NCI-H1694 (cell line): ENCODE measurements at places on chromosomes 2 and 18.
A peak's percentile ranks its signal among the peaks of the same experiment; 100 is the strongest.

GRCh38 chr2:4947911-4948310 is 744.3 kb upstream of the SOX11 start:
- no peak for DNase-seq

DNA sequence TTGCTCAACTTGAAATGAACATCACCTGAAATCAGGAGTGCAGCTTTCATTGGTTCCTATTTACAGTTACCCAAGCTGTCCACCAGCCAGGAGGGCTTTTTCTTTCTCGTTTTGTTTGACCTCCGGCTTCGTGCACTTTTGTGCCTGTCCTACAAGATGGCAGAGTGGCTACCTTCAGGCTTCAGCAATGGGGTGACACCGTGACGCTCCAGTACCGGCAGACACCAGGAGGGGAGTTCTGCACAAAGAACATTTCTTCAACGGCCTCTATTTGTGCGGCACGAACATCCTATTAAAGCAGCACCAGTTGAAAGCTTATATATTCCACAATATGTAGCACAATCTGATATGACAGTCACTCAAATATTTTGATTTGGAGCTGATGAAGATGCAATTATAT is 18.3 kb downstream of the RNASEH1 start:
- DNase-seq: no peak

GRCh38 chr2:152542995-152543481 is 174.2 kb downstream of the PRPF40A start:
- no peak for DNase-seq

- peak; percentile 2 for DNase-seq
Observed at GRCh38 chr2:199987586-199987985, 32.2 kb downstream of the MAIP1 start.

DNA sequence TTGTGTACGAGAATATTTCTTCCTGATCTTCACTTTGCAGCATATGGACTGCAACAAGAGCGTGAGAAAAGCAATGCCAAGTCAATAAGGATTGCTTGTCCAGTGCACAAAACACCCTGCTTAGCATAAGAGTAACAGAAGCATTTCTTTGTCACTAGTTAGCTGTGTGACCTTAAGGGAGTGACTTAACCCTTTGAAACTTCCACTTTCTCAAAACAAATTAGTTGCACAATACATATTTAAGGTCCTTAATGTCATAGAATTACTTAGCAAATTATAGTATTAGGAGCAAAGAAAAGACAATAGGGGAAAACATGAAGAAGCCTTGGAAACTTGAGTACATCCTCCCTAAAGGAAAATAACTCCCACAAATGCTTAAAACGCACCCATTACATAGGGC is 230.1 kb downstream of the RNF152 start:
- DNase-seq: no peak

- no peak for DNase-seq
Observed at GRCh38 chr18:60113396-60113795, 213.6 kb downstream of the PMAIP1 start.

- DNase-seq: no peak
Observed at GRCh38 chr2:48600917-48601316, 16.7 kb upstream of the GTF2A1L start.

DNA sequence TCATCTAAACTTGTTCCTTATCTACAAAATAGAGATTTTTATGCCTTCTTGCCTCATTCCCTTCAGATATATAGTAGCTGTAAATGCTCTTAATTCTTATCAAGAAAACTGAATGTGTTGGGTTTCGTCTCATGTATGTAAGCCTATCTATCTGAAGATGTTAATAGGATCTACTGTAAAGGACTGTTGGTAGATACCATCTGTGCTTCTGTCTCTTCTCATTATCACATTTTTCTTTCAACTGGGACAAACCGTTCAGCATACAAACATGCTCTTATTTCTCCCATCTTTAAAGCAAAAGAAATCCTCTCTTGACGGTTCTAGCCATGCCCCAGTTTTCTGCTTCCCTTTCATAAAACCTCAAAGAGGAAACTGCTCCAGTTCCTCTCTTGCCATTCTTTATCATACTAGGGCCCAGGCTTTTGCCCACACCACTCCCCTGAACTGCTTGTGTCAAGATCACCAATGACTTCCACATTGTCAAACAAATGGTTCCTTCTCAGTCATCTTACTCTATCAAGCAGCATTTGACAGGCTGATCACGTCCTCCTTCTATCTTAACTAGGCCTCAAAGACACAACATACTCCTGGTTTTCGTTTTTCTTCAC is 88.7 kb downstream of the ARHGEF33 start:
- no peak for DNase-seq

- no peak for DNase-seq
Observed at GRCh38 chr2:188765522-188766470, 208.4 kb upstream of the COL3A1 start.

- no peak for DNase-seq
Observed at GRCh38 chr2:99708231-99708630, 218.4 kb upstream of the REV1 start.

GRCh38 chr2:56239437-56239836 is 55.6 kb downstream of the CCDC85A start:
- DNase-seq: no peak

DNA sequence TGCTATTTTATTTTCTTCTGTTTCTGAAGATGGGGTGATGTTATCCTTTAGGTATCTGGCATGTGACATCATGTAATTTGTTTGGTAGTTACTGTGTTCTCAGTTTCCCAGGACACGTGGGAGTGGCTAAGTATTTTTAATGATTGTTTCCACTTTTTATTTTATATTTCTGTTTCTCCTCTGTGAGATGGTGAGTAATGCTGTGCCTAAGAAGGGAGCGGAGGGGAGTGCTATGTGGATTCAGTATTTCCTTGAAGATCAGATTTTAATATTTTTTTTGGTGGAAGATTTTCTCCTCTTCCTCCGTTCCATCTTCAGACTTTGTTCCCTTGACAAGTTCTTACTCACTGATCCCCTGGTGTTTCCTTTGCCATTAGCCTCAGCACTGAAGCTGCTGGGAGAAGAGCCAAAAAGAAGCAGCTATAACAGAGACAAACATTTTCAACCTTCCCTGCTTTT is 180.0 kb upstream of the MMADHC start:
- DNase-seq: no peak

DNA sequence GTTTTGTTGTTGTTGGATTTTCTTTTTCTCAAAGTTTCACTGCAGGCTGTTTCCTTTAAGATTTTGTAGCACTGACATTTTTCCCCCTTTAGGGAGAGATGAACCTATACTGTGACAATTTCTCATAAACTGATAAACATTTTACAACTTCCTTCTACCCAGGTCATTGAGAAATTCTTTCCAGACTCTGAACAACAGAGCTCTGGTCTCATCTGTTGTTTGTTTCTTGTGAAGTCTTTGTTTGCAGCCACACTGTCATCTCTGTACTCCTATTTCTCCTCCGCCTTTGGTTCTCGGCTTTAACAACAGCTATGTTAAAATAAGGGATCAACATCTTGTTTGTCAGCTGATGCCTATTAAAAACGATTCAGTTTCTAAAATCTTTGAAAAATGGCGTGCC is 167.6 kb downstream of the VWC2L start:
- DNase-seq: no peak

- DNase-seq: no peak
Observed at GRCh38 chr18:46607926-46608325, 49.1 kb downstream of the LOXHD1 start.

- DNase-seq: peak; percentile 59
Observed at GRCh38 chr18:21955757-21956652, 213.4 kb upstream of the GATA6 start.

DNA sequence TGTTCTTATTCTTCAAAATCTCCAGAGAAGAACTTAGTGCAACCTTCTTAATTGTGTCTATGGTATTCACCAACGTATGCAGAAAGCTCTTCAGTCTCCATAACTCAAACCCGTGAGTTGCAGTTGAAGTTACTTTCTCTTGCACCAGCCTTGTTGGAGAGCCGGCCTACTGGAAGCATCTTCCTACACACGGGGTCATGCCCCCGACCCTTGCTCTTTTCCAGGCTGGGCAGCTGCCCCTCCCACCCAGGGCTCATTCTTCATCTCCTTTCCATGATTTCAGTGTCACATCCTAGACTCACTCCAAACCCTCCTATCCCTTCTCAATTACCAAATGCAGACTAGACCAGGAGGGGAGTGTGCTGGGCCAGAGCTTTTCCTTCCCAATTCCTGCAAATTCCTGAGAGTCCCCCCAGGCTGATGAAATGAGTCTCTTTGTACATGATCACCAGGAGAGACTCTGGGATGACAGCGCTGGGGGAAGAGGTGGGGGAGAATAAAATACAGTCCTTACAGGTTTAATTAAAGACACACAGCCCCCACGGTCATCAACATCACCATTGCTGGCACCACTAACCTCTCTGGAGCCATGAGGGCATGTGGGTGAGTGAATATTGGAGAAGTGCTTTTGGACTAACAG is 75.3 kb downstream of the COLEC12 start:
- DNase-seq: no peak

DNA sequence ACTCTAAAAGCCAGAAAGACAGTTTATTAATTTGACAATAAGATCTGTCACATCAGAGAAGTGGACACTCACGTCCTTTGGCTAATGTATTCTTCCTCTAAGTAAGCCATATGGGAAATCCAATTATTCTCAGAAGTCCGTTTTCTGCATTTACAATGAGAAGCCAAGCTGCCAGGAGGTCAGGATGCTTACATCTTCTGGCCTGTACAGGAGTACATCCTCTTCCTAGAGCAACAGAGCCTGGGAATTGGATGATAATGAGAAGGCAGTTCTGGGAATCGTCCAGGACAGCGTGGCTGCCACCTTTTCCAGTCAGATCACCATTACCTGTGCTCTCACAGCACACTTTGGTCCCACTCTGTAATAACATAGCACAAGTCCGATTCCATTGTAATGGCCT is 5.2 kb downstream of the RAPGEF4 start:
- DNase-seq: no peak

- no peak for DNase-seq
Observed at GRCh38 chr2:159285929-159286708, at the start of gene WDSUB1. TSS of gene WDSUB1 (minus strand) at chr2:159286703. CDS start at chr2:159283069, 3,634 bp downstream.

DNA sequence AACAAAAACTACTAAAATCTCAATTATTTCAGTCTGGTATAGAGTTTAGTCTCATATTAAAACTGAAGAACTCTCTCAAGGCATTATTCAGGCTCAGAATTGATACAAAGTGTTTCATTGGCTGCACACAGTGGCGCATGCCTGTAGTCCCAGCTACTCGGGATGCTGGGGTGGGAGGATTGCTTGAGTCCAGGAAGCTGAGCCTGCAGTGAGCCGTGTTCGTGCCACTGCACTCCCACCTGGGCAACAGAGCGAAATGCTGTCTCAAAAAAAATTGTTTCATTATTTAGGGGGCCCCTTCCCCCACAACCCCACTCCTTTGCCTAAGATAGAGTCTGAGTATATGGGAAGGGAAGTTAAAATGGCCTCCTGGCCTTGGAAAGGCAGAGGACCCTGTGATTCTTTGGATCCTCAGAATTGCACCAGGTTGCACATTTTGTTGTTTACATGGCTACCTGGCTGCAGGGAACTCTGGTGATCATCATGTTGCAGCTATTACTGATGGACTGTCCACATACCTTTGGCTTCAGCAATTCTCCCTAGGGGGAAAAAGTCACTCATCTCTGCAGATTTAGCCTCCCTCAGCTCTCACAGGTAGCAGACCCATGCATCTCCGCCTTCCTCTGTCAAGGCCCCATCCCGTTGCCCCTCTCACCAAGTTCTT is 19.2 kb upstream of the CYRIA start:
- no peak for DNase-seq

DNA sequence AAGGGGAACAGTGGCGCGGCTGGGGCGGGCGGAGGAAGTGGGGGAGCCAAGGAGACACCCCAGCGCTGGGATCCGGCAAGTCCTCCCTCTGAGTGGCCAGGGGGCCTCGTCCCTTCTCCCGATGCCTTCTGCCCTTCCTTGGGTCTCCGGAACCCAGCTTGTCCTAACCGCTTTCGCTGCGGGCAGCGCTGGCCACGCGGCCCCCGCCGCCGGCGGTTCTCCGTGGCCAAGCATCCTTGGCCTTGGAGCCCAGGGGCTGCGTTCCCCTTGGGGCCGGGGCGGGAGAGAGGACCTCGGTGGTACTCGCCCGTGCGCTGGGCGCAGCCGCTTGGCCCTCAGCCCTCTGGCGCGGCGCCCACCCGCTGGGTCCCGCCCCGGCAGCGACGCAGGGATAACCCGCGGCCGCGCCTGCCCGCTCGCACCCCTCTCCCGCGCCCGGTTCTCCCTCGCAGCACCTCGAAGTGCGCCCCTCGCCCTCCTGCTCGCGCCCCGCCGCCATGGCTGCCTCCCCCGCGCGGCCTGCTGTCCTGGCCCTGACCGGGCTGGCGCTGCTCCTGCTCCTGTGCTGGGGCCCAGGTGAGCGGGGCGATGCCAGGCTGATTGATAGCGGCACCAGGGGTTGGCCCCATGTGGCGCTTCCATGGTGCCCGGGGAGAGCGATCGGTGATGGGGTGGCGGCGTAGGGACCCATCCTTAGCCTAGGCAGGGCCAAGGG is 128.7 kb downstream of the UXS1 start:
- no peak for DNase-seq

DNA sequence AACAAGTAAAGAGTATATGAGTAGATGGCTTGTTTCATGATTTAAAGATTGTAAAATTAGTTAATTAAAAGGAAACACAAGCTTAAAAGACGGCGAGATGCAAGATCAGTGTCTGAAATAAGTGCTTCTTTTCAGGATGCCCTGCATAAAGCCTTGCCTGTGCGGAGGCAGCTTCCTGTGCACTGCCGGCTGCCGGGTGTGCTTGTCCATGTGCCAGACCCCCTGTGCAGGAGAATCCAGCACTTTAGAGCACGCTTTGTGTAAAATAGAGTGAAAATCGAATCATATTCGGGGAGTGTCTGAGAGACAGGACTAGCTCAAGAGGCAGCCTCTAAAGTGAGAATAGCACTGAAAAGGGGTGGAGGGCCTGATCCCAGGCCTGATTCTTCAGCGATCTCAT is 154.7 kb downstream of the CHST9 start:
- DNase-seq: no peak

GRCh38 chr2:12533337-12534005 is 183.3 kb upstream of the TRIB2 start:
- DNase-seq: no peak

- no peak for DNase-seq
Observed at GRCh38 chr2:136242687-136243277, 124.8 kb upstream of the CXCR4 start.

GRCh38 chr2:181672255-181673008 is 7.9 kb downstream of the NEUROD1 start:
- DNase-seq: no peak

DNA sequence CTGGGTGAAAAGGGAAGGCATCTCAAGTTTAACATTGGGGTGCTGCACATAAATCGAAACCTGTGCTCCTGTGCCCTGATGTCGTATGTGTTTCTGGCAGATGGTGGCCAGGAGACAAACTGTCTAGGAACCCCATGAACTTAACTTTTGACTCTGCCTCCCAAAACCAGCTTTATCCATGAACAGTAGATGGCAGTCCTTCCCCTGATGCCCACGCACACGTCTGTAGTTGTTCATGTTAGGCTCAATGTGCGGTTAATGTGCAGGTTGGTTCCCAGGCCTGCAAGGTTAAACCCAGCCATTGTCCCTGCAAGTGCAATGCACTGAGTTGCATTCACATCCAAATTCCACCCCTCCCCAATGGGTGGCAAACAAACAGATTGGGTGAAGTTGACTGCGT is 44.1 kb upstream of the SIX3 start:
- DNase-seq: no peak

GRCh38 chr18:72637299-72637698 is 93.2 kb upstream of the CBLN2 start:
- DNase-seq: no peak
